ENCODE measurements at places on chromosomes 5 and 9.

GRCh38 chr5:135313405-135313804 lies 85.6 kb downstream of the MACROH2A1 start:
- DNase-seq = no peak

DNA sequence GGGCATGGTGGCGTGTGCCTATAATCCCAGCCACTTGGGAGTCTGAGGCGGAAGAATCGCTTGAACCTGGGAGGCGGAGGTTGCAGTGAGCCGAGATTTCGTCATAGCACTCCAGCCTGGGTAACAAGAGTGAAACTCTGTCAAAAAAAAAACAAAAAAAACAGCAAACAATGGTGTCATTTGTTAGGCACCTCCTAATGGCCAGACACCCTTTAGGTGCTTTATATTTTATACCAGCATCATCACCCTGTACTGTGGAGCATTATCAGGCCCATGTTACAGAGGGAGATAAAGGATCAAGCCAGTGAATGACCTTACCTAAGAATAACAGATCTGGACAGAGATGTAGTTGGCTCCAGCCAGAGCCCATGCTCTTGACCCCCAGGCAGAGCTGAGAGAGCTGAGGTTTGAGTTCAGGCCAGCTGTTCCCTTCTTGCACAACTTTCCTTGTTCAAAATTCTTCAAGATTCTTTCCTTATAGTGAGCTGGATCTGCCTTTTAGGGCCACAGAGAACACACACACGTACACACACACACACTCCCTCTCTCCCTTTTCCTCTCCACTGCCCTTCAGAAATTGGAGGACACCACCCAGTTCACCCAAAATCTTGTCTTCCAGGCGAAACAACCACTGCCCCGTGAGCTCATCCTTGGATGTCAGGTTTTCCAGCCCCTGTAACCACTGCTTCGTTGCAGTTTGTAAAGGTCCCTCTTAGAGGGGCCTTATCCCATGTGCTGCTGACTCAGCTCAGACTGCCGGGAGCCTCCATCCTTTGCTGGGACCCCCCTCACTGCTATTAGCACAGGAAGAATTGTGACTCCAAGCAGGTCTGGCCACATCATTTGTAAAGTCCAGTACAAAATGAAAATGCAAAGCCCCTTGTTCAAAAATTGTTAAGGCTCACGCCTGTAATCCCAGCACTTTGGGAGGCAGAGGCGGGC lies 10.4 kb upstream of the PTGES start:
- DNase-seq = no peak

GRCh38 chr9:4814913-4815312 lies 22.2 kb downstream of the RCL1 start:
- DNase-seq = no peak

DNA sequence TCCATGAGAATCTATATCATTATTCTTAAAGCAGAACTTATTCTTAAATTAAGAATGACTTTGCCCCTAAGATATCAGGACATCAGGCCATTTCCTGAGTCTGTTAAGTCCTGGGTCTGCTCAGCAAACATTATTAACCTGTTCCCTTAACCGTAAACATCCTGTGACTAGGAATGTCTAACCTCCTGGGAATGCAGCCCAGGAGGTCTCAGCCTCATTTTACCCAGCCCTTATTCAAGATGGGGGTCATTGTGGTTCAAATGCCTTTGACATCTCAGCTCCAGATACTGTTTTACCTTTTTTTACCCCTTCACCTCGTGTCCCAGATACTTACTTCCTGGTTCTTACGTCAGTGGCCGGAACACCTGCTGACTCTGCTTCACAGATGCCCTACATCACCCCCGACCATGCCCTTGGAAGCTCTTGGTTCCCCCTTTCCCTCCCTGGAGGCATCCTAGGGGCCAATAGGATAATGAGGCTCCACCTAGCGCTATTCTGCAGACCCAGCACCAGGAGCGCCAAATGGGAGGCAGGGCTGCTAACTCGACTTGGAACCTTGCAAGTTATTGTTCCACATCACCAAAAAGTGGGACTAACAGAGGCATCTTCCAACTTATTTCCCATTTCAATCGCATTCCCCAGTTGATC lies 182.5 kb downstream of the MED10 start:
- DNase-seq = no peak

GRCh38 chr9:21653091-21653490 lies 149.3 kb upstream of the MTAP start:
- no peak for DNase-seq

All from HEK293T (cell line).